Aorta (tissue), 5 donors: ENCODE measurements at places on chromosomes 11 and 22.

DNA sequence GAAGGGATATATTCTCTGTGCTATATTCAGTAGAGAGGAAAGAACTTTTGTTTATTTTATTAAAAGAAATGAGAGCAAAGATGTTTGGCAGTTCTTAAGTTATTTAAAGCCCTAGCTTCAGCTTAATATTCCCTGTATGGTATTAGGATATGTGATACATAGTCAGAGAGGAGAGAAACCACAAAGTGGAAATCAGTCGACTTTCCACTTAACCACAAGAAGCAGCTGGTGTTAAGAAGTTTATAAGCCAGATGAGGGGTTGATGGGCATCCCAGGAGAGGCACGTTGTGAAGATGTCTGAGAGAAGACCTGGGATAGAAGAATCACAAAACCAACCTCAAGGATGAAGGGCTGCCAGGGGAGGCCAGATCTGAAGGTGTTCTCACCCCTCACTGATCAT lies 23.3 kb upstream of the PHF21B start:
- DNase-seq: no peak
- no peaks in the 10 kb centered on the region for H3K36me3 ChIP-seq
- no peaks in the 10 kb centered on the region for H3K4me1 ChIP-seq
- H3K27me3 ChIP-seq: no peaks in the 10 kb centered on the region

DNA sequence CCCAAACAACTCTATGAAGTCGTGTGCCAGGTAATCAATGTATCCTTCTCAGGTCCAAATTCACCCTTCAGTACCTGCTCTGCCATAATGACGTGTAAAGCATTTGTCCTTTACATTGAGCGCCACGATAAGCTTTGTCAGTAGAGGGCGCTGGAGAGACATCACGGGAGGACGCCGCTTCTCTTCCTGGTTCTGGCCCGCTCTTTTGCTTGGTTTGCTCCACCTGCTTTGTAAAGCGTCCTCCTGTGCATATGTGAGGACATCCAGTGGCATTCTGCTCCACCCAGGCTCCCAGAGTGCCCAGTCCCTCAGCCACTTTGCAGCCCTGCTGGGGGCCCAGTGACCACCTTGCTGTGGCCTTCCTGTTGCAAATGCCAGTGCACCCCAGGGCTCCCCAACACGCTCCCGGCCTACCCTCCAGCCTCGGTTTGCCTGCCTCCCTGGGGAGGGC lies 61.1 kb downstream of the WT1 start:
- H3K27ac ChIP-seq: no peak overlapping the region
- H3K4me3 ChIP-seq: no peak overlapping the region
- DNase-seq: no peak
- H3K27me3 ChIP-seq: no peaks in the 10 kb centered on the region

DNA sequence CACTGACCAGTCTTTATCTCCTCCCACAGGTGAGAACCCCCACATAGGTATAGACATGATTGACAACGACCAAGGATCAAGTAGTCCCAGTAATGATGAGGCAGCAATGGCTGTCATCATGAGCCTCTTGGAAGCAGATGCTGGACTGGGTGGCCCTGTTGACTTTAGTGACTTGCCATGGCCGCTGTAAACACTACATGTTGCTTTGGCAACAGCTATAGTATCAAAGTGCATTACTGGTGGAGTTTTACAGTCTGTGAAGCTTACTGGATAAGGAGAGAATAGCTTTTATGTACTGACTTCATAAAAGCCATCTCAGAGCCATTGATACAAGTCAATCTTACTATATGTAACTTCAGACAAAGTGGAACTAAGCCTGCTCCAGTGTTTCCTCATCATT lies 76.5 kb downstream of the BTBD10 start:
- H3K4me1 ChIP-seq: peaks cover 2% of the 10 kb centered on the region
- no peak overlapping the region for H3K4me3 ChIP-seq
- peaks cover 7% of the 10 kb centered on the region for H3K36me3 ChIP-seq
- DNase-seq: no peak
- H3K27ac ChIP-seq: no peak overlapping the region

DNA sequence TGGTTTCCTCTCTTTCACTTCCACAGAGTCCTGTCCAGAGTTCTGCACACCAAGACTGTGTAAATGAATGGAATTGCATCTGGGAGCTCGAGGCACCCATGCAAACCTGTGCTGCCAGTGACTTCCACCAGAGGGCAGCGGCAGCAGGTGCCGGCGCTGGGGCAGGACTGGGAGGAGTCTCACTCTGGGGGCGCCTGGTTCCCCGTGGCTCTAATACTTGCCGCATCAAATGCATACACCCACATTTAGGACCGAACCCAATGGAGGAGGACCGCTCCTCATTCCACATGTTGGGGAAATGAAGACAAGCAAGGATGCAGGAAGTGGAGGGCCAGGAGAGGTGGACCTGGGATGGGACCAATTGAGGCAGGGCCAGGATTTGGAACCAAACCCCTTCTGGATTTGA lies 1.1 kb upstream of the CD6 start:
- H3K4me1 ChIP-seq: no peaks in the 10 kb centered on the region
- peak; percentile 86 for DNase-seq
- no peaks in the 10 kb centered on the region for H3K27me3 ChIP-seq
- no peak overlapping the region for H3K27ac ChIP-seq

DNA sequence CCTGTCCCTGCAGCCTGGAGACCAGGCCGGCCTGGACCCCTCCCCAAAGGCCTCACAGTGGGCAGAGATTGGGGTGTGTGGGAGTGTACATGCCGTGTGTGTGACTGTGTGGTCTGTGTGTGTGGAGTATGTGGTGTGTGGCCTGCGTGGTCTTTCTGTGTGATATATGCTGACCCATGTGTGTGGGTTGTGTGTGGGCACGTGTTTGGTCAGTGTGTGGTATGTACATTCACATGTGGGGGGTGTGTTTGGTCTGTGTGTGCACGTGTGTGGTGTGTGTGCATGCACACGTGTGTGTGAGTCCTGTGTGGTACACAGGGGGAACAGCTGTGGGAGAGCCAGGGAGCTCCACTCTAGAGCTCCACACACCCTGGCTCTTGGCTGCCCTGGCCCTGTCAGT lies 1185.1 kb downstream of the BRD1 start:
- no peak overlapping the region for H3K4me3 ChIP-seq
- H3K4me1 ChIP-seq: no peaks in the 10 kb centered on the region

GRCh38 chr11:12432507-12432906 lies 55.1 kb downstream of the PARVA start:
- peak overlapping the region; percentile 87 for H3K27ac ChIP-seq
- peaks cover 28% of the 10 kb centered on the region for H3K4me1 ChIP-seq
- peaks cover 2% of the 10 kb centered on the region for H3K36me3 ChIP-seq
- H3K4me3 ChIP-seq: no peak overlapping the region
